ENCODE measurements at places on chromosomes 16 and 17. TPM values are rescaled to one million over a fixed set of nuclear protein-coding genes. Genes with fewer than 3 reads are reported as not detected.
A peak's percentile ranks its signal among the peaks of the same experiment; 100 is the strongest.

DNA sequence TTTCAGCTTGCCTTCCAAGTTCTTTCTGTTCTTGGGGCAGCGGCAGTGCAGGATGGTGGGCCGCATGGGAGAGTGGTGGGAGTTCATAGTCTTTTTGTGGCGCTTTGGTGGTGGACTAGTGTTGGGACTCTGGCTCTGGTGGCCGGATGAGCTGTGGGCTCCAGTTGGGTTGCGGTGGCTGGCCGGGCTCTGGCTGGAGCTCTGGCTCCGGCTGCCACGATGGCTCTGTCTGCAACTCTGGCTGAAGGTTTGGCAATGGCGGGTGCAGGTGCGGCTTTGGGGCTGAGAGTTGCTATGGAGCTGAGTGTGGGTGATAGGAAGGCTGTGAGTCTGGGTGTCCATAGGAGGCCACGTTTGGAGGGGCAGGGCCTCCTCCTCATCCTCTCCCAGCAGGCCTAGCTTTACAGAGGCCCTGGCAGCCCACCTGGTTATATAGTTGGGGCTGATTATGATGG, at the start of gene TNP2:
TSS of gene TNP2 (minus strand) at position 405 of the 455 bp plus-strand sequence. CDS start at position 342, 63 bp downstream.
- H3K4me3 ChIP-seq = no peak within 1 kb of the TSS
- no peak for DNase-seq
- no peak within 1 kb of the TSS for H3K27ac ChIP-seq
- H3K27me3 ChIP-seq = no peaks in the 10 kb centered on the region
- no peaks in the 10 kb centered on the region for H3K4me1 ChIP-seq

DNA sequence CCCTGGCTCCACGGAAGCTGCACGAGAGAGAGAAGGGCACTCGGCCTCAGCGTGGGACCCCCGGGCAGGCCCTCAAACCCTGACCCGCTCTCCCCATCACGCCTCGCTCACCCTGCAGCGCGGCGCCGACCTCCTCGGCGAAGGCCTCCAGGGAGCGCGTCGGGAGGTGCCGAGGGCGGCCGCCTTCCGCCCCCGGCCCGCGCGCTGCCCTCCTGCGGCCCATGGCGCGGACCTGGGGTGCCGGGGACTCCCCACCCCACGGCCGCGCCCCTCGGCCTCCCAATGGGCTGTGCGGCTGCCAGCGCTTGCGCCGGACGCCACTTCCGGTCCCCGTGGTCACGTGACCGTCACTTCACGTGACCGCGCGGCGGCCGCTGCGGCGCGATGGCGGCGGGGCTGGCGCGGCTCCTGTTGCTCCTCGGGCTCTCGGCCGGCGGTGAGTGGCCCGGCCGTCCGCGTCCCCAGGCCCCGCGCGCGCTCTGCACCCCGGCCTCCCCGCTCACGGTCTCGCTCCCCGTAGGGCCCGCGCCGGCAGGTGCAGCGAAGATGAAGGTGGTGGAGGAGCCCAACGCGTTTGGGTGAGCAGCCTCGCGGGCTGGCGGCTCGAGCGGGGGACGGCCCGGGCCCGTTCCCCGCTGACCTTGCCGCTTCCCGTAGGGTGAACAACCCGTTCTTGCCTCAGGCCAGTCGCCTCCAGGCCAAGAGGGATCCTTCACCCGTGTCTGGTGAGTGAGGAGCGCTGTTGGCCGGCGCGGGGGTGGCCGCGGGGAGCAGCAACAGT, at the start of the genes GNPTG and TSR3:
TSS of gene GNPTG (plus strand) at position 350 of the 781 bp plus-strand sequence. CDS start at position 385, 35 bp downstream.
TSS of gene TSR3 (minus strand) at position 297 of the 781 bp plus-strand sequence. CDS start at position 223, 74 bp downstream.
- H3K27ac ChIP-seq = peak within 1 kb of the TSS; percentile 84
- H3K4me1 ChIP-seq = peaks cover 47% of the 10 kb centered on the region
- H3K4me3 ChIP-seq = peak within 1 kb of the TSS; percentile 99
- H3K36me3 ChIP-seq = peaks cover 27% of the 10 kb centered on the region

- H3K27me3 ChIP-seq = no peaks in the 10 kb centered on the region
- peak overlapping the region; percentile 73 for H3K27ac ChIP-seq
- peaks cover 28% of the 10 kb centered on the region for H3K36me3 ChIP-seq
- no peak overlapping the region for H3K4me3 ChIP-seq
Measured at GRCh38 chr16:27700304-27700995, 150.5 kb downstream of the KATNIP start.

The CLDN7 gene
- 1.6 TPM for total RNA-seq

The AANAT gene
- total RNA-seq = not detected

- H3K27ac ChIP-seq = no peak overlapping the region
- no peaks in the 10 kb centered on the region for H3K4me1 ChIP-seq
- H3K36me3 ChIP-seq = no peaks in the 10 kb centered on the region
- DNase-seq = no peak
Measured at GRCh38 chr16:11212798-11213196, 43.2 kb downstream of the SOCS1 start.

DNA sequence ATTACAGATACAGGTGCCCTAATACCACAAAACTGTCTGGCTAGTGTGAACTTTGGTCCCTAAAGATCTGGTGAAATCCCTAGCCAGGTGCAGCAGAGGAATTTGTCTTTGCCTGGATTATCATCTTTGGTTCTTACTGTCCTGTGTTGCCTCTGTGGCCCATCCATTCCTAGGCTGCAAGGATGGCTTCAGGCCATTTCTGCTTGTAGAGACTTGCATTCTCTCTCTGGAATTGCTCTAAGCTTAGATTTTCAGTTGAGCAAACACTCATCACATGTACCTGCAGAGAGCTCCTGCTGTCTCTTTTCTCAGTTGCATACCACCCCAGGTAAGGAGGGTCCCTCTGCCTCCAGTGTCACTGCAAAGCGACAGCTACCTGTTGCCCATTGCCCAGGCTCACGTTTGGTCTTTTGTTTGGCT, 114.9 kb downstream of the PRKCA start:
- H3K36me3 ChIP-seq = no peaks in the 10 kb centered on the region
- H3K27ac ChIP-seq = no peak overlapping the region
- H3K4me1 ChIP-seq = no peaks in the 10 kb centered on the region
- no peak overlapping the region for H3K4me3 ChIP-seq

The RPUSD1 gene
- total RNA-seq = 10.6 TPM

GRCh38 chr16:23504076-23504452, 6.2 kb downstream of the GGA2 start:
- H3K27me3 ChIP-seq = no peaks in the 10 kb centered on the region
- DNase-seq = no peak
- H3K27ac ChIP-seq = peak overlapping the region; percentile 77
- H3K4me1 ChIP-seq = peaks cover 91% of the 10 kb centered on the region
- no peaks in the 10 kb centered on the region for H3K36me3 ChIP-seq

GRCh38 chr16:67460961-67461360, 20.0 kb downstream of the ATP6V0D1 start:
- DNase-seq = no peak
- H3K27me3 ChIP-seq = no peaks in the 10 kb centered on the region
- H3K36me3 ChIP-seq = no peaks in the 10 kb centered on the region

DNA sequence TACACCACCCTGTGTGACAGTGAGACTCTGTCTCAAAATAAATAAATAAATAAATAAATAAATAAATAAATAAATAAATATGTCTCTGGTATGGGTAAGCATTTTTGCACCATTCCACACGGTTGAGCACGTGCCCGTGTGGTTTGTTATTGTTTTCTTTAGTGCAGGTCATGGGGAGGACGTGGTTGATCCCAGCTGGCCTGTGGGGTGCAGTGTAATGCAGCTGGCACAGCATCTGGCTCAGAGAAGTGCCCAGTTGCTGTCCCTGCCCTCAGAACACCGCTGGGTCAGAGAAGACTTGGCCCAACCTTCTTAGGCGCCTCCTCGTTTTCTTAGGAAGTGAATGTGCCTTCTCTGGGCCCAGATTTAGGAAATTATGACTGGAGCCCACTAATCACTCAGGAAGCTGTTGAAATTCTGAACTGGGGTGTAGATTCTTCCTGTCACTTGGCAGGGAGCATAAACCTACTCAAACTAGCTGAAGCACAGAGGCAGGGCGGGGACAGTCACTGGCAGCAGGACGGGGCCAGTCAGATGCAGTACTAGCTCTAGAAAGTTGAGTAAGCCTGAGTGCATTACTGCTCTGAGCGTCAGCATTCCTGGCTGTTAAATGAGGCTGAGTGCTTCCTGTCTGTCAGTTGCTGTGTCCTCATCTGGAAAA, 85.9 kb downstream of the SNX29 start:
- no peaks in the 10 kb centered on the region for H3K27me3 ChIP-seq
- peak overlapping the region; percentile 86 for H3K27ac ChIP-seq
- no peak overlapping the region for H3K4me3 ChIP-seq
- no peaks in the 10 kb centered on the region for H3K36me3 ChIP-seq

GRCh38 chr17:48310748-48311213, 119.2 kb downstream of the SKAP1 start:
- H3K4me1 ChIP-seq = no peaks in the 10 kb centered on the region
- H3K4me3 ChIP-seq = no peak overlapping the region
- H3K27ac ChIP-seq = no peak overlapping the region
- no peak for DNase-seq
- peaks cover 100% of the 10 kb centered on the region for H3K27me3 ChIP-seq

GRCh38 chr16:4315186-4316107, at the start of gene GLIS2:
GLIS2 (plus strand) TSS chr16:4316067; CDS start chr16:4332281, 16,214 bp downstream.
- H3K4me1 ChIP-seq = peaks cover 62% of the 10 kb centered on the region
- H3K4me3 ChIP-seq = peak within 1 kb of the TSS; percentile 88
- no peaks in the 10 kb centered on the region for H3K27me3 ChIP-seq
- H3K36me3 ChIP-seq = no peaks in the 10 kb centered on the region
- peak within 1 kb of the TSS; percentile 96 for H3K27ac ChIP-seq
- peak; percentile 84 for DNase-seq

GRCh38 chr16:79468121-79468552, 132.4 kb downstream of the MAF start:
- no peak for DNase-seq
- no peak overlapping the region for H3K27ac ChIP-seq
- no peaks in the 10 kb centered on the region for H3K36me3 ChIP-seq
- no peak overlapping the region for H3K4me3 ChIP-seq

DNA sequence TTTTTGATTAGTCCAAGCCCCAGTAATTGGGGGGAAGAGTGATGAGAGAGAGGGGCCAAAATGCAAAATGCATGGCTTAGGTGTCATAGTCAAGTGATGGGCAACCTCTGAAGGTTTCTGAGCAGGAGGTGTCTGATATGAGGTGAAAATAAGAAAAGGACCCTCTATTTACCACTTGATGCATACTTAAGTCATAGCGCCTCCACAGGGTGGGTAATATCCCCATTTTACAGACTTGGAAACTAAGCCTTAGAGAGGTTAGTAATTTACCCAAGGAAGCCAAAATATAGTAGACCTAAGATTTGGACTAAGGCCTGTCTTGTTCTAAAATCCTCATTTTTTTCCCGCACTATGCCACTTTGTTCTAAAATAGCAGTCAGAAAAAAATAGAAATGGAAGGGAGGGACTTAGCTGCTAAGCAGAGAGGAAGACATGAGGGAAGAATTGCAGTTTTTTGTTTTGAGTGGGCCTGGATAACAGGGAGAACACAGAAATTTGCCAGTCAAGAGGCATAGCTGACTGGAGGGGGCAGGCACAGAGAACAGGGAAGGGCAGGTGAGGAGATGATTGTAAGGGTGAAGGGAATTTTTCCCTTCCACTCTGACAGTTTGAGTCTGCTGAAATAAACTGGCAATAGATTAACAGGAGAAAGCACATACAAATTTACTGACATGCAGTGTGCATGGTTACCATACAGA, 2.3 kb upstream of the GRB2 start:
- H3K4me3 ChIP-seq = no peak overlapping the region
- no peaks in the 10 kb centered on the region for H3K36me3 ChIP-seq
- H3K4me1 ChIP-seq = peaks cover 39% of the 10 kb centered on the region
- no peak overlapping the region for H3K27ac ChIP-seq
- no peak for DNase-seq
- no peaks in the 10 kb centered on the region for H3K27me3 ChIP-seq

DNA sequence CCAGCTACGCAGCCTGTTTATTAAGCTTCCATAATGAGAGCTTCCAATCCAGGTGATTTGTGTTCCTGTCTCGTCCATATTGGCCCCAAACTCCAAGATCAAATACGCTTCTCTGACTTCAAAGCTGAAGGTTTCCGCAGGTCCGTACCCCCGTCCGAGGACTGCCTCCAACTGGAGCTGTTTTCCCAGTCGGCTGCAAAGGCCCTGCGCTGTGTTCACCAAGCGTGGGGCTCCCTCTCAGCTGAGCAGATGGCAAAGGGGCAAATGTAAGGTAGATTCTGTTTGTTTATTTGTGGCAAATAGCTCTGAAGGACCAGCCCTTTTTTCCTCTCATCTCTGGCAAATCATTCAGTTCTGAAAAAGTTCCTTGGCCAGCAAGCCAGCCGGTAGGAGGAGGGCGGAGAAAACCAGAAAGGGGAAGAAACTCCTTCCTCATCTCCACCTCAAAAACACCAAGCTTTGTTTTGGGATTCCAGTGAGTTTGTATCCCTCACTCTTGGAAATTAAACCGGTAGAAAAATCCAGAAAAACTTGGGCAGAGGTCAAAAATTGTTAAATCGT, 35.2 kb downstream of the NXN start:
- no peaks in the 10 kb centered on the region for H3K27me3 ChIP-seq
- DNase-seq = no peak
- H3K4me1 ChIP-seq = no peaks in the 10 kb centered on the region
- H3K4me3 ChIP-seq = no peak overlapping the region
- no peak overlapping the region for H3K27ac ChIP-seq

GRCh38 chr17:27424516-27424915, 31.7 kb upstream of the KSR1 start:
- H3K27me3 ChIP-seq = no peaks in the 10 kb centered on the region
- H3K36me3 ChIP-seq = no peaks in the 10 kb centered on the region
- DNase-seq = no peak
- no peak overlapping the region for H3K4me3 ChIP-seq
- no peak overlapping the region for H3K27ac ChIP-seq
- H3K4me1 ChIP-seq = no peaks in the 10 kb centered on the region

The ARL5C gene
- not detected for total RNA-seq

DNA sequence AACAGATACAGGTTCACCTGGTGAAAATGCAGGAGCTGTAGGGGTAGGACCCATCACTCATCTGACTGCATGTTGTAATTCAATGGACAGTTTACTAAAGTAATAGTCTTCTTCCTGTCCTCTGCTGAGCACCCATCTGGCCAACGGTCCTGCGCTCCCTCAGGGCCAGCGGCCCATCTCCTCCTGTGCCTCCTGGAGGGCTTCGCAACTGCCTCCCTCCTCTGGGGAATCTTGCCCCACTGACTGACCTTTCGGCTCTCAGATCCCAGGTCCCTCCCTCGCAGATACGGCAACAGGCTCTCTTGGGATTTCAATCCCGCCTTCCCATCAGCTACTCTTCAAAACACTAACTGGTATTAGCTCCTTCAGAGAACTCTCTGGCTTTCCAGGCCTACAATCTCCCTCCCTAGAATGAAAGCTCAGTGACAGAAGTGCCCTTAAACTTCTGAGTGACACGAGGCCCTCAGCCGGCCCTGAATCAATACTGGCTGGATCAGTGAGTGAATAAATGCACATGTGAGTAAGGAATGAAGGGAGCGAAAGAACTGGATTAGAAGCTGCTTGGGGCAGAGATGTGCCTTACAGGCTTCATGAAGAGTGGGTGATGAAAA, 1.3 kb downstream of the PEMT start:
- H3K4me1 ChIP-seq = peaks cover 34% of the 10 kb centered on the region
- H3K4me3 ChIP-seq = peak overlapping the region; percentile 98
- H3K36me3 ChIP-seq = no peaks in the 10 kb centered on the region
- no peak for DNase-seq
- no peaks in the 10 kb centered on the region for H3K27me3 ChIP-seq
- peak overlapping the region; percentile 90 for H3K27ac ChIP-seq
